ENCODE measurements at places on chromosomes 1 and 21.

DNA sequence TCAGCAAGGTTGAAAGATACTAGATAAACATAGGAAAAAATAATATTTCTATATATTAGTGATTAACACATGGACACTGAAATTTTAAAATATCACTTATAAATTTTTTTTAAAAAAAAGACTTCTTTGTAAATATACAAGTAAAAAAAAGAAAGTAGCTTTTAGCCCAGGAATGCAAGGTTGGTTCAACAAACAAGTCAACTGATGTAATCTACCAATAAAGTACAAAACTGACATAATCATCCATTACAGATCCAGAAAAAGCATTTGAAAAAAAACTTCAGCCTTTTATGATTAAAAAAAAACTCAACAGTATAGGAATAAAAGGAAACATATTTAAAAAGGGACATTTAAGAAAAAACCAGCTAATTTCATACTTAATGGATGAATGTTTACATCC is 48.4 kb downstream of the TRMT1L start:
- DNase-seq = no peak

DNA sequence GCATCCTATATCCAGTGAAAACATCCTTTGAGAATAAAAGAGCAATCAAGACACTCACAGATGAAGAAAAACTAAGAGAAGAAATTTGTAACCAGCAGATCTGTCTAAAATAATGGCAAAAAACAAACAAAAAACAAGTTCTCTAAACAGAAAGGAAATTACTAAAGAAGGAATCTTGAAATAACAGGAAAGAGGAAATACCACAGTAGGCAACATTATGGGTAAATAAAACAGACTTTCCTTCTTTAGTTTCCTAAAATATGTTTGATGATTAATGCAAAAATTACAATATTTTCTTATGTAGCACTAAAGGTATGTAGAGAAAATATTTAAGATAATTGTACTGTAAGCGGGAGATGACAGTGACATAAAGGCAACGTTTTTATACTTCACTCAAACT is 23.5 kb downstream of the SLC19A1 start:
- no peak for DNase-seq

DNA sequence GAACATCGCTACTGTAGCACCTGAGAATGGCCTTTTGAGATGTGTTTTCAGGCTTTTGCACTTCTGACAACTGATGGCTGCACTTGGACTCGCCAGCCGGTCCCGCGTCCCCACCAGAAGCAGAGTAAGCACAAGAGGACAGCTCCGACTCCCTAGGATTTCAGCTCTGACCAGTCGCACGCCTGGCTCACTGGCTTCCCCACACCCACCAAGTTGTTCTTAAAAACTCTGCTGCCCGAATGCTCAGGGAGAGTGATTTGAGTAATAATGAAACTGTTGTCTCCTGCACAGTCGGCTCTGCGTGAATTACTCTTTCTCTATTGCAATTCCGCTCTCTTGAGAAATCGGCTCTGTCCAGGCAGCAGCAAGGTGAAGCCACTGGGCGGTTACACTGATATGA is 40.2 kb upstream of the NLRP3 start:
- no peak for DNase-seq

GRCh38 chr21:37463083-37463801 is 96.7 kb downstream of the DYRK1A start:
- peak; percentile 14 for DNase-seq

DNA sequence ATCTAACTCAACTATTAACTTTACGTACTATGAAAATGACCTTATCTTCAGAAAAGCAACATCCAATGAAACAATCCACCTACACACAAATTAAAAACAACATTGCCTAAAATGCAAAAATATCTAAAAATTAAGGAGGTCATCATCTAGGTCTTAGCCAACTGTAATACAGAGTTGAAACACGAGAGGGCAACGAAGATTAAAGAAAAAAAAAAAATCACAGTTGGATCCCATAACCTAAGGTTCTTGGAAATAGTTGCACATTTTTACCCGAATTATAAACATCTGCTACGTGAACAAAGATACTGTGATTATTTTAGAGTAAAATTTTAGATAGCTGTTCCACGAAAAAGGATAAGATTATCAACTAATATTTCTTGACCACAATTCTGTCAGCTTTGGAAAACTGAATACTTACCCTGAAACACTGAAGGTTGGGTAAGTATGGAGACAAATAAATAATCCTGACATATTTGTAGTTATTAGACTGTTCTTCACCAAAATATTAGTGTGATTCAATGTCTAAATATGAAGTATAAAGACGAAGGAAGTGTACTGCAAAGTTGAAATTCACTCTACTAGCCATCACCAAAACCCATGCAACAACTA is 88.0 kb upstream of the AK4 start:
- no peak for DNase-seq

DNA sequence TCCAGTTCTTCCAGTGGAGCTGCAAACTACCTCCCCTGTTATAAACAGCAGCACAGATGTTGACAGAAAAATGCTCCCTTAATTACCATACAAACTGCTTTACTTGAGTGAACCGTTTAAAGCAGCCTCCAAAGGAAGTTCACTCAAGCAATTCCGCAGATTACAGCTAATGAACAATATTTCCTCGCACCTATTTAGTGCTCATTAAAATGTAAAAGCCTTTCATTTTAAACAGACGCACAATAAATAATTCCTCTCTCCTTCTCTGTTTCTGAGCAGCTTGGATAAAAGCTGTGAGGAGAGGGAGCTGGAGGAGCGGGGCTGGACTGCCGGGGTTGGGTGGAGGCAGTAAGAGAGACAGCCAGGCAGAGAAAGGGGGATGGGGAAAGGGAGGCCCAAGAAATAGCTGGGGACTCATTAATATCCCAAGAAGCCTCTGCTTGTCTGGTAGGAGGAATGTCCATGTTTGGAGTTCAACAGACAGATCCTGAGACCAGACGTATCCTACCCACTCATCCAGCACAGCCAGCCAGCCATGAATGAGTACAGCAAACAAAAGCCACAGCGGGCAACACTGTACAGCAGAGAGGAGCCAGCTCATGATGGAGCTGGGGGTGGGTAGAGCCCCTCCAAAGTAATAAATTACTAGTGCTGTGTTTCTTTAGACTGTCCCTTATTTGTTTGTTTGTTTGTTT is 227.7 kb downstream of the GPATCH2 start:
- no peak for DNase-seq
